HCT116 (cell line): ENCODE measurements at places on chromosomes 13 and 19. TPM values are rescaled to one million over a fixed set of nuclear protein-coding genes. Genes with fewer than 3 reads are reported as not detected.

Gene ERICH4
- total RNA-seq, result not detected

- no peaks in the 10 kb centered on the region for H3K4me1 ChIP-seq
- no peaks in the 10 kb centered on the region for H3K27me3 ChIP-seq
- H3K36me3 ChIP-seq, result no peaks in the 10 kb centered on the region
- DNase-seq, result no peak
- no peak overlapping the region for H3K4me3 ChIP-seq
These were observed 64.1 kb downstream of the ZNF429 start for GRCh38 chr19:21569494-21569865.

GRCh38 chr13:77919246-77919920 is 752 bp upstream of the EDNRB start:
- H3K27ac ChIP-seq, result no peak overlapping the region
- H3K4me1 ChIP-seq, result no peaks in the 10 kb centered on the region
- no peak overlapping the region for H3K4me3 ChIP-seq
- no peaks in the 10 kb centered on the region for H3K27me3 ChIP-seq
- no peaks in the 10 kb centered on the region for H3K36me3 ChIP-seq

DNA sequence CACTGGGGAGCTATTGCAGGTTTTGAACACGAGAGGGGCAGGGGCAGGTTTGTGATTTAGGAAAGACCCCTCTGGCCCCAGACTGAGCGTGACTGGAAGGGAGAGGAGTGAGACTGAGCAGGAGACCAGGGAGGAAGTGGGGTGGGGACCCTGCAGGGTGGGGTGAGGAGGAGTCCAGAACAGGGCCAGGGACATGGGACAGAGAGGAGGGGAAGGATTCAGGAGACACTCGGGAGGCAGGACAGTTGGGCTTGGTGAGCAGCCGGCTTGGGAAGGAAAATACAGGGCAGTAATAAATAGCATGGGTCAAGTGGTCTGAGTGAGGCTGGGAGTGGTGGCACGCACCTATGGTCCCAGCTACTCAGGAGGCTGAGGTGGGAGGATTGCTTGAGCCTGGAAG is 9.4 kb downstream of the FOSB start:
- H3K27me3 ChIP-seq, result no peaks in the 10 kb centered on the region
- no peak overlapping the region for H3K27ac ChIP-seq
- peaks cover 22% of the 10 kb centered on the region for H3K4me1 ChIP-seq

DNA sequence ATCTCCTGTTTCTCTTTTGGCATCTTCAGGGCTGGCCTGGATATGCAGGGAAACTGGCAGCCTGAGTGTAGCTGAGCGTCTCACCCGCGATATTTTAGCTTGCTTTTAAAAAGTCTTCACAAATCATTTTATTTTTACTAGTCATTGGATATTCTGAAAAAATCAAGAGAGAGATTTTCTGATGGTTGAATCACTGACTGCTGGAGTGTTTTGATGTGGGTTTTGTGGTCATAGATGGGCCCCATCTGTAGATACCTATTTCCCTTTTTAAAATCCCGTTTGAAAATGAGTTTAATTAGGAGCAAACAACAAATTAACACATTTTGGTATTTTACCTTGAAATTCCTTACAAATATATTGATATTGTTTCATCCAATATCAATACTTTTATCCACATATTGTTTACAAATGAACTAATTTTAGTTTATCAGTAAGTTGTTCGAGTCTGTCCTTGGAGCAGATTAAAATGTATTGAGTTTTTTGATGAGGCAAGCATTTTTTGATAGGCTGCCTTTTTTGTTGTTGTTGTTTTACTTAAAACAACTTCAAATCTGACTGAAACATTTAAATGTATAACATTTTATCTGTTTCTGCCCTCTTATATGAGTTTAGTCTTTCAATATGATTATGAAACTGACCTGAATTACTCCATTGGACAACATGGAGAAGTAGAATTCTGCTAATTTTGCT is 21.5 kb upstream of the OXGR1 start:
- peaks cover 4% of the 10 kb centered on the region; the same call in 1 of the 2 replicates for H3K4me1 ChIP-seq
- no peak overlapping the region for H3K4me3 ChIP-seq
- no peak overlapping the region for H3K27ac ChIP-seq
- no peaks in the 10 kb centered on the region for H3K36me3 ChIP-seq
- DNase-seq, result no peak

Gene FCER2
- 0.20 TPM for total RNA-seq

DNA sequence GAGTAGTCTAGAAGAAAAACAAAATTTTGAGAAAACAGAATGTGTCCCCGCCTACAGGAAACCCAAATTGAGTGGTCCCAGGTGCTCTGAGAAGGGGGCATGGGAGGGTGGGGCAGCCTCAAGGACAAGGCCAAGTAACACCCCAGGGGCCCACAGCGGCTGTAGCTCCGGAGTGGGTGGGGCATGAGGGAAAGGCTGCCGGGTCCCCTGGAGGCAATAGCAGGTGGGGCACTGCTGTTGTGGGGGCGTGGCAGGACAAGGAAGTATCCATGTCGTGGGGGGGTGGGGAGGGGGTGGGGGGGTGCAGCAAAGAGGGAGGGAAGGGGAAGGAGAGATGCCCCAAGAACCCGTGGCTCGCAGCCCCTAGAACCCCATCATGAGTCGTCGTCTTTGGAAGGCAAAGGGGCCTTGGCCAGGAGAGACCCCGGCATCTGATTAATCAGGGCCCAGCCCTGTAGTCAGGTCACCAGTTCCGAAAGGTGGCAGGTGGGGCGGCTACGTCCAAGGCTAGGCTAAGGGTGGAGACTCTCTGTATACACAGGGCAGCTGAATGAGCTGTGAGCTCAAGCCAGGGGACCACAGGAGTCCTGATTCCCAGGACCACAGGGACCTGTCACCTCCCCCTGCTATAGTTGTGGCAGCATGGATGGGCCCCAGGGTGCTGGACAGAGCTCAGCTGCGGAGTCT is 7.5 kb upstream of the ISYNA1 start:
- DNase-seq, result no peak
- peaks cover 10% of the 10 kb centered on the region; the same call in 1 of the 2 replicates for H3K4me1 ChIP-seq
- no peaks in the 10 kb centered on the region for H3K27me3 ChIP-seq
- no peak overlapping the region for H3K27ac ChIP-seq
